ENCODE measurements at places on chromosomes 2 and 18.

GRCh38 chr18:618618-619017 lies 21.8 kb downstream of the CLUL1 start:
- no peak for DNase-seq

DNA sequence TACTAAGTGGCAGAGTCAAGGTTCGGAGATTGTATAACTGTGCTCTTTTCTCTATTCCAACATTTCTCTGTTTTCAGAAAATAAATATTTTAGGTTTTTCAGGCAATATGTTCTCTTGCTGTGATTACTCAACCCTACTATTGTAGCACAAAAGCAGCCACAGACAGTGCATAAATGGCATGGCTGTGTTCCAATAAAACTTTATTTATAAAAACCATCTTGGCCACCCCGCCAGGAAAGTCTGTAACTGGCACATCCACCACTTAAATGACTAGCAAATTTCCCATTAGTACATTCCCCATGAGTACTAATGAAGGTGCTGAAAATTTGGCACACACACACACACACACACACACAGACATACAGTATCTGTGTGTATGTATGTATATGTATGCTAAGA lies 30.8 kb upstream of the PARD3B start:
- DNase-seq, result no peak

DNA sequence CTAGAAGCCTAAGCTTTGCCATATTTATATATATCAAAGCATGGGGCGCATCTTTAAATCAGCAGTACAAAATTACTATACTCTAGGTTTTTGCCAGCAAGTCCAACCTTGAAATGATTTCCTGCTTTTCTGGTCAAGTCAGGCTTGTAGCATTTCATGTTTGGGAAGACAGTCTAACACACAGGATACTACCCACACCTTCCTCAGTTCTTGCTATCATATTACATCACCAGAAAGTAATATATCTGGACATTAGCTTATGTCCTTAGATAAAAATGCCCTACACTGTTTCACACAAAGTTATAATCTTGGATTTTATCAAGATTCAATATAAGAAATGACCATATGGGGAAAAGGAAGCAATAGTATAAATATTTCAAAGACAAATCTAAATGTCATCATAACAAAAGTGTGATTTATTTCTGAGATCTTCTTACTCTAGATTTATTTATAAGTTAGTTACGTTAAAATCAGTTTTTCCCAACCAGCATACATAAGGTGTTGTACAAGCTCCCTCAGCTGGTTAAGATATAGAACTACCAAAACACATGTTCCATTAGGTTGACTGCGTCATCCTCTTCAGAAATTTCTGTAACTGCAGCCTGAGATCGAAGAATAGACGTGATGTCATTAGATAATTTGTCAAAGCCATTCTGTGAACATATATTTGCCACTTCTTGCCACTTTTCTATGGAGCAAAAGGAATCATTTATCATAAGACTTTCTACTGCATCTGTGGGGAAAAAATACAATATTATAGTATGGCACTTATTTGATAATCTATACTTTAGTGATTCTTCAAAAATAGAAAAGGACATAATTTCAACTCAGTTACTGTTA lies 56.6 kb downstream of the CLHC1 start:
- no peak for DNase-seq

GRCh38 chr18:35444636-35445035 lies 53.1 kb downstream of the INO80C start:
- no peak for DNase-seq

DNA sequence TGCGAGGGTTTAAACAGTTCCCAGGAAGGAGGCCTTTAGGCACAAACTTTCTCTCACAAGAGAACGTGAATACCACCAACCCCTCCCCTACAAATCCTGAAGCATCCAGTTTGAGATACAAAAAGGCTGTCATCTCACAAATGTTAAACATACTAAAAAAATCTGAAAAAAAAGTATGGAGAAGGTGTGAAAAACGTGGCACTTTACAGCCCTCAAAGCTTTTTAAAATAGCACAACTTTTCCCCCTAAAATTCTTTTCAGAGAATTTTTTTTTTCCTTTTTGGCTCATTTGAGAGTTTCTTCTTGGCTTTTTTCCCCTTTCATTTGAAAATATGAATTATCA lies 10.1 kb downstream of the ZEB2 start:
- DNase-seq, result no peak

DNA sequence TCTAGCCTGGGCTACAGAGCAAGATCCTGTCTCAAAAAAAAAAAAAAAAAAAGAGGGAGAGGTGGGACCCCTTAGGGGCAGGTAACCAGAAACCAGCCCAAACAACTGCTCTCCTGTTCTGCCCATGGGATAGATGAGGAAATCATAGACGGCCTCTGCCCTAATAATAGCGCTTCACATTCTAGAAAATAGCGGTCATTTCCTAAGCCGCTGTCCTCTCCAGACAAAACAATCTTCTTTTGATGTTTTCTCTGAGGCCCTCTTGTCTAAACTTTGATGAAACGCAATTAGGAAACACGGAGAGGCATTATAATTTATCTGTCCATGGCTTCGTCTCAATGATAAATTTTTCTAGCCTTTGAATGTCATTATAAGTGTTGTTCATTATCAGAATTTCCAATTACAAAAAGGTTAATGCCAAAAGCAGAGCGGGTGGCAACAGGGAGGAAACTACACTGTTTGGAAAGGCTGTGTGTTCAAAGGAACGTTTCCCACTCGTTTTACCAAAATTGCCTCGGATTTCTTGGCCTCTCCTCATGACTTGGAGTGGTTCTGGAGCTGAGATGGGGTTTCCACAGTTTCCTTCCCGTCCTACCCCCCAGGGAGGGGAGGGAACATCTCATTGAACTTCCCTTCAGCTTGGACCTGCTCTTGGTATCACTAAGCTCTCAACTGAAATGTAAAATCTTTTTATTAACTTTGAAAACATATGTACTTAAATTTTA lies 151.6 kb upstream of the ZNF236 start:
- no peak for DNase-seq

Data from stimulated activated naive CD4-positive, alpha-beta T cell treated with Interleukin-2 at 50 U/mL for 16 hours (primary cell).